Epithelial cell of proximal tubule (primary cell): ENCODE measurements at places on chromosomes 1 and 21.

DNA sequence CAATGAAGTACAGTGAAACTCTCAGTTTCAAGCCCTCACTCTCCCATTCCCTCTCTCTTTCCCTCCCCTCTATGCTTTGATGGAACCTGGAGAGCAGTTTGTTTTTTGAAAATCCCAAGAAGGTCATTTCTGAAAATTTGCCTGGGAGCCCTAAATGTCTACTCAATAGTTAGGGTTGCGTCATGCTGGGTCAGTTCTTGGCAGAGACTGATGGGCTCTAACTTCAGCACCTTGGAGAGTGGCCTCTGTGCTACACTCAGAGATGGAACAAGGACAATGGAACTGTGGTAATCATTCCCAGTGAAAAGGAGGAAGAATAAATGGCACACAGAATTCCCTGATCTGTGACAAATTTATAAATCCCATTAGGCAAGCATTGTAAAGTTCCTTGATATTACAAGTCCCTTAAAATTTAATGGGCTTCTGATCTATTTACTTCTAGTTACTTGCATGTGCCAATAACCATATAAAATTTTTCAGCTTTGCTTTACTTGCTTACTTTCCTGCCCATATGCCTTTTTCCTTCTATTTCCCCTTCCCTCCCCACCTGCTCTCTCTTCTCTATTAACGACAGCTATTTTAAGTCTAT is 182.9 kb upstream of the KCND3 start:
- peak; percentile 4 for DNase-seq

GRCh38 chr21:45293220-45293725 is 5.6 kb upstream of the POFUT2 start:
- DNase-seq, result no peak

GRCh38 chr1:27624467-27625178 is 10.4 kb downstream of the FGR start:
- DNase-seq, result no peak

DNA sequence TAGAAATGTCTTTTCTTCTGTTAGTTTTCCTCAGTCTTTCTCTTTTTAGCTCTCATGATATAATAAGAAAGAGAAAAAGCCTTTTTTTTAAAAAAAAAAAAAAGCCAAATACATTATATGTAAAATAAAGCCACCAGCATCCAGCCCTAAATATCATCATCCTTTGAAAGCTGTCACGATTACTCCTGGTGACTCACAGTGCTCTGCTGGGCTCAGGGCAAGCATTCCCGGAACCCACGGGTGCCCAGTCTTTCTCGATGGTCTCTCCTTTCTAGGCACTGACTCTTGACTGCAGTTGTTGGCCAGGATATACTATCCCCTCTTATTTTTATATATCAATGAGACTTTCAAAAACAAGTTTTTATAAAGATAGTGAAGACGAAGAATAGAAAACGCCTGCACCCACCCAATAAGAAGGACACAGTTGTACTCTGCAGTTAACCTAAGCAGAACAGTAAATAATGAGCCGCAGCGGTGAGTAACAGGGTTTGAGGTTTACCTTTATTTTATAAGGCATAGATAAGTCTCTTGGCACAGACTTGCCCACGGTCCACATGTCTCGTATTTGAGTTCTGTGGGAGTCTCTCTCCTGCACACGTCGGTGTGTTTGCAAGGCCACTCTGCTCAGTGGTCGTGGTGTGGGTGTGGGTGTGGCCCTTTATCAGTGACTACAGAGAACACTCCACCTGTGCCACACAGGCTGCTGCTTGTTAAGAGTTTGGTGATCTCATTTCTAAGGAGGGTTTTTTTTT is 15.7 kb upstream of the MX2 start:
- DNase-seq, result no peak

DNA sequence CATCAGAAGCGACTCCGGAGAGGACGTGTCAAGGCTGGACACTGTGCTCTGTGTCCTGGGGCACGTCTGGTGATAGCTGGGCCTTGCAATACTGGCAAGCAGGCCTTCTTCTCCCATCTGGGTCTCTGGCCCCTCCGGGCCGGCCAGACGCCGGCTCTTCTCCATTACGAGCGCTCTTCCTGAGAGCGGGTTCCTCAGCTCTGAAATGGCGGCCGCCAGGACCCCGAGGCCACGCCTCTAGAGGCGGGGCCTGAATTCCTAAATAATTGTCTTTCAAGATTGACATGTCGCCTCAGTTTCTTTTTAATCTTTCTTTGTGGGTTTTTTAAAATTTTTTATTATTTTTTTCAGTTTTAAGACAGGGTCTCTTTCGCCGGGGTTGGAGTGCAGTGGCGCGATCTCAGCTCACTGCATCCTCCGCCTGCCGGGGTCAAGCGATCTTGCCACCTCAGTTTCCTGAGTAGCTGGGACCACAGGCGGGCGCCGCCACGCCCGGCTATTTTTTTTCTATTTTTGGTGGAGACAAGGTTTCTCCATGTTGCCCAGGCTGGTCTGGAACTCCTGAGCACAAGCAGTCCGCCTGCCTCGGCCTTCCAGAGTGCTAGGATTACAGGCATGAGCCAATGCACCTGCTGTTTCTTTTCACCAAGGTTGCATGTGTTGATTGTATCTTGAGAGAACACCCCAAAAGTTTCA is 9.2 kb downstream of the RNF2 start:
- DNase-seq, result no peak

GRCh38 chr1:23392125-23392855 is 22.7 kb upstream of the ZNF436 start:
- DNase-seq, result no peak

- DNase-seq, result no peak
Observed at GRCh38 chr1:241235256-241235897, 121.6 kb downstream of the RGS7 start.

DNA sequence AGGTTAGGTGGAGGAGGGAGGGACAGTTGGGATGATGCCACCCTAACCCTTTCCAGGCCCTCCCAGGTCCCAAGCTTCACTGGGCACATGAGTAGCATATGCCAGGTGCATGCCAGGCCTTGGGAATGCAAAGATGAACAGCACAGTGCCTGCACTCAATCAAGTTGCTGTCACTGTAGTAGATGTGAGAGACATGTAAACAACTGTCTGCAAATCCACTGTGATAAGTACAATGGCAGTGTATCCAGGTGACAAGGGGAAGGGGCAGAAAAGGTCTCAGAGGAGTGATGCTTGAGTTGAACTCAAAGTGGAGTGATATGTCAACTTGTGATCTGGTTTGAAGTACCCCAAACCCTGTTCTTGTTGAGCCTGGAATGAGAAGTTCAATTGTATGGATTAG is 49.5 kb upstream of the LRRN2 start:
- DNase-seq, result no peak

GRCh38 chr1:206971029-206971655 is 882 bp upstream of the FCAMR start:
- DNase-seq, result no peak

GRCh38 chr1:12409681-12410080 is 179.9 kb downstream of the VPS13D start:
- DNase-seq, result no peak

GRCh38 chr21:42352441-42353095 is 1.8 kb upstream of the TFF2 start:
- no peak for DNase-seq

DNA sequence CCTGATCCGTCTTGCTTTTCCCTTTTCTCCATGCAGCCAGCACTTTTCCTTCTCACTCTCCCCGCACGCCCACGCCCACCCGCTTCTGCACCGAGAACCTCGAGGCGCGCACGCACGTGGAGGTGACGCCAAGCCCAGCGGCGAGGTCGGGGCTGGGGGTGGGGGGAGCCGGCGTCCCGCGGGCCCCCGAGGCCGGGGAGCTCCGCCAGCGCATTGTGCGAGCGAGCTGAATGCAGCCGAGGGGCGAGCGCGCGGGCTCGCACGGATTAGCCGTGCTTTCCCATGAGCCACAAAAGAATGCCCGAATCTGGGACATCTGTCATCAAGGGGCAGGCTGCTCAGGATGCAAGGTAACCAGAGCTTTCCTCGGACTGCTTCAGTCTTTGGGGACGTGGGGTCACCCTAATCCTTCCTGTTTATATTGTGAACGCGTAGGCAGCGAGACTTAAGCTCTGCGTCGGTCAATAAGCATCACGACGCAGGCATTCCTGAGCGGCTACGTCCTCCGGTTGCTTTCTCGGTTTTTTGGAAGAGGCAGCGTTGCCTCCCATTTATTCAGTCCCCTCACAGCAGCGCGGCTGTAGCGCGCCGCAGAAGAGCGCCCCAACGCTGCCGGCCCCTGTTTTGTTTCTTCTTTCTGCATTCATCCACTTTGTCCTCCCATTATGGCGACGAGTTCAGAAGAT is 67.3 kb upstream of the AKT3 start:
- no peak for DNase-seq

DNA sequence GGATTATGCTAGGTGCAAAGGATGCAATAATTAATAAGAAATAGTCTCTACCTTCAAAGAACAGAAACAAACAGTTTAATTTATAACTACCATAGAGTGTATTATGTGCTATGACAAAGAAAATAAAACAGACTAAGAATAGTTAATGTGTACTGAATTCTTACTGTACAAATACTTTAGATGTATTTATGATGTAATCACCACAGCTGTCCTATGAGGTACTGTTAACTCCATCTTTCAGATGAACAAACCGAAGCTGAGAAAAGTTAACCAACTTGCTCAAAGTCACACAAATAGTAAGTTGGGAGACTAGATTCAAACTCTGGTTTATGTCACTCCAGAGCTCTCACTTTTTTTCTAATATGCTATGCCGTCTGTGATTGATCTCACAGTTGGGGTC is 77.0 kb upstream of the FGGY start:
- DNase-seq, result no peak
